Stimulated activated CD8-positive, alpha-beta memory T cell treated with anti-CD3 and anti-CD28 coated beads, Interleukin-7, amount 100 ng/mL, for 48 hours (primary cell): ENCODE measurements at places on chromosomes 5 and 9.

DNA sequence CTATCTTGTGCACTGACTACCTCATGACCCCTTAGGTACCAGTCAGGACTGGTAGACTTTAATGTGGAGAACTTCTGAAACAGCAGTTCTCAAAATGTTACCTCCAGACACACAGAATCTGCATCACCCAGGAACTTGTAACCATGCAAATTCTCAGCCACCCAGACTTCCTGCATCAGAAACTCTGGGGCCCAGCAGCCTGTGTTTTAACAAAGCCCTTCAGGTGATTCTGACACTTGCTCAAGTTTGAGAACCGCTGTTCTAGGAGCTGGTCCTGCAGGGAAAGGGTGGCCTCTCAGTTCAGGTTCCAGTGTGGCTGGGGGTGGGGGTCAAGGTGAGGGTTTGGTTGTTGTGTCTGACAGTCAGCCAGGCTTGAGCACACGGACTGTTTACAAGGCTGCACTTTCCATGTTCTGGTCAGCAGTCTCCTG, 28.4 kb downstream of the ZFP62 start:
- DNase-seq, result no peak

GRCh38 chr9:96567203-96567700, 52.4 kb downstream of the CDC14B start:
- DNase-seq, result peak; percentile 4

GRCh38 chr9:75880618-75881017, 9.9 kb upstream of the PCSK5 start:
- DNase-seq, result no peak

DNA sequence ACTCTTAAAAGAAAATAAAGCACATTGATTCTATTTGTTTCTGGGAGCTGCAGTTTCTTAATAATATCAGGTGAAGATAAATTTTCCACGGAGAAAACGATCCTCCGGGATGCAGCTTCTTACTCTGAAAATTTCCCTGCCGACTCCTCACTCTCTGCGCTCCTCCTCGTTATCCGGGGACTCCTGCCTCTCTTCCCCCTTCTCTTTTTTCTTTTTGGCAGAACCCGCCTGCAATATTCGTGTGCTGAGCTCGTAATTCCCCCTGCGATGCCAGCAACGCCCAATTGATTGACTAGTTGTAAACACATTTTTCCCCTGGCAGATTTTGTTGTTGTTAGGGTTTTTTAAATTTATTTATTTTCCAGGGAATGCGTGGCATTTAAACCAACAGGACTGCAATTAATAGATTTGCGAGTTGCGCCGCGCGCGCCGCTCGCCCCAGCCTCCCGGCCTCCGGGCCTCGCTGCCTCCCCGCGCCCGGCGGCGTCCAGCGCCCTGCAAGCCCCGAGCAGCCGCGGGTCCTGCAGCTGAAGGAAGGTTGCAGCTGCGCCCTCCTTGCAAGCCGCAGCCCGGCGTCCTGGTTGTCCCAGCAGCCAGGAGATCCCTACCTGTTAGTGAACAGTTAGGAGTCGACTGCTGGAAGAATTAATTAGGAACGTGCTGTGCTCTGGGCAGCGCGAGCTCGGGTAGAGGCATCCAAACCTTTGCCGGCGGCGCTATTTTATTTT, 2.2 kb downstream of the NTNG2 start:
- DNase-seq, result no peak

DNA sequence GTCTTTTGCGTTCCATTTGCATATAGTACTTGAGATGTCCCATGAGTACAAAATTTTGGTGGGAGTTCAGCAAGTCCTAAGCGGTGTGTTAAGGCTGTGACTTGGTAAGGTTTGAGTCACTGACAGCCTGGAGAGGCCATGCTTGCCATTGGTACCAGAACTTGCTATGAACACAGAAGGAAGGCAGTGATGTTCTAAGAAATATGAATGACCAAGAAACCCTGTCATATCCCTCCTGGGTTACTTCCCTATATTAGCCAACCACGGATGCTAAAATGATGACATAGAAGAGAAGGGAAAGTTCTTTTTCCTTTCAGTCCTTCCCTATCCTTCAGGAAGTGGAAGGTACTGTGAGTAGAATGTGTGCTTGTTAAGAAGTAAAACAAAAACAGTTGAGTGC, 136.7 kb downstream of the GCNT1 start:
- DNase-seq, result no peak

DNA sequence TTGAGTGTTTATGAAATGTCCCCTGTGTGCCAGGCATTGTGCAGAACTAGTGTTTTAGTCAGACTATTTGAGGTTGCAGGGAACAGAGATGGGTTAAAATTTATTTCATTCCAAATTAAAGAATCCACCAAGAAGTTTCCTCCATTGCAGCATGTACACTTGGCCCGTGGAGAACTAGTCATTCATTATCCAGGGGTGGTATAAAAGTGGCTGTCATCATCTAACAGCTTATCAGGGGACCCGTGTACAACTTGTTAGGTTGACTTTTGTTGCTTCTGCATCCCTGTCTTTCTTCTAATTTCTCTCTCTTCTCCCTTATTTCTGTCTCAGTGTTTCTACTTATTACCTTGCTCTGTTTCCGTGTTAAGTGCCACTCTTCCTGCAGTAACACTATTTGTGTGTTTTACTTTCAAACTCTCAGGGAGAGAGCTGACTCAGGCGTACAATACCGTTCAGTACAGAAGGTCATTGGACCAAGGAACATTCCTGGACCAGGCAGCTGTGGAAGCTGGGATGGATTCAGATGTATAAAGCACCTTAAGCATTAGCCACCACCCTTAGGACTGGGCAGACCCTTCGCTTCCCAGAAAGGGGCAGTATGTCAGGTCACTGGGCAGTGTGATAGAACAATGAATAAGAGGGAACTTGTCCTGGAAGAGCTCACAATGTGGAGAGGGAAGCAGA, 36.1 kb downstream of the MAP3K1 start:
- no peak for DNase-seq

DNA sequence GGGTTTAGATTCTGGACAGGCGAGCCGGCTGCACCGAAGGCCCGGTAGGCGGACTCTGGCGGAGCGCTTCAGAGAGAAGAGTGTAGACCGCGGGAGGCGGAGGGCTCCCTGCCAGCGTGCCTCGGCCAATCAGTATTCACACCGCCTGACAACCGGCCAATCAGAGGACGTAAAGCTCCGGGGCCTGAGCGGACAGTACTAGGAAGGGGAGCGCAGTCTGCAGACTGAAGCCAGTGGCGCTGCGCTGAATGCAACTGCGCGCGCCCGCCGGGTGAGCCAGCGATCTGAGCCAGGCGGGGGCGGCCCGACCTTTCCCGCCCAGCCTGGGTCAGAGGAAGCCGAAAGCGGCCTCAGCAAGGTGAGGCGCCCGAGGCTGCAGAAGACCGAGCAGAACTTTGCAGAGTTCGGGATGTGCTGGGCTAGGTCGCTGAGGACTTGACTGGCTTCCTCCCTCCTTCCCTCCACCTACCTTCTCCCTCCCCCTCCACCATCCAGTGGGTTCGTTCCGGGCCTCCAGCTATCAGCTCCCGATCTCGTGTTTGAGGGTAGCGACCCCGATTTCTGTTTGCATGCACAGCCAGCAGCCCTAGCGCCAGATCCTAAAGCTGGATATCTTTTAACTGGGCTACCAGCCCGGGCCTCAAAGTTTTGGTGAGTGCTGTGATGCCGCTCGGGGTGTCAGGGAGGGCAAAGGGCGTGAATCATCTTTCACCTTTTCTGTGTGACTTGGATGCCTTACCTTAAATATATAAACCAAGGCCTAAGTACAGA, at the start of gene DMRT2:
Gene DMRT2, plus strand, starts transcription at position 233 of the 771 bp plus-strand sequence. CDS start 1,257 bp downstream, outside the sequence.
- DNase-seq, result no peak

- no peak for DNase-seq
These were observed 482.8 kb downstream of the ELAVL2 start for GRCh38 chr9:23343226-23343625.

DNA sequence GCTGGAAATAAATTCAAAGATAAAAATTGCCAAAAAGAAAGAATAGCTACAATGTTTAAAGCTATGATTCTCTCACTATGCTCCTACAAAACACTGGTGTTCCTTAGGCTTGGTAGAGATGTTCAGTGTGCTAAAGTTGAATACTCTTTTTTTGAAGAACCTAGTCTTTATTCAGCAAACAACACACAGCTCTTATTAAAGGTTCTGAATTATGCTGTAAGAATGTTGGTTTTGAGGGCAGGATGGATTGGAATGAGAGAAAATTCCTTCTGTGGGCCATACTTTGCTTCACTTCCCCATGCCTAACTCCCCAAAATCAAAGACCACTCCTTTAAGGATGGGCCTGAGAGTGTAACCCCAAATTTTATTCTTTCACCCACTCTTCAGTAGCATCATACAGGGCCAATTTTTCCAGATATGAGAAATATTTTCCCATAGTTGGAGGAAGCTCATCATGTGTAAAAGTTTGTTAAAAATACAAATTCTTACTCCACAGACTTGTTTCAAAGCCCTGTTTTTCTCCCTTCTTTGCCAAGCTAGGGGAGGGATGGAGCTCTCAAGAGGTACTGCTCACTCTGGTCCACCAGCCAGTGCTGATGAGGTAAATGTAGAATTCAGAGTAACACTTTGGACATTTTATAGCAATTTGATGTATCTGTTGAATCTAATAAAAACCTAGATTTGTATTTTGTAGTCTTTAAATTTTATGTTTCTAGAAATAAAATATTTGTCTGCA, 99.3 kb downstream of the GDNF start:
- DNase-seq, result no peak

DNA sequence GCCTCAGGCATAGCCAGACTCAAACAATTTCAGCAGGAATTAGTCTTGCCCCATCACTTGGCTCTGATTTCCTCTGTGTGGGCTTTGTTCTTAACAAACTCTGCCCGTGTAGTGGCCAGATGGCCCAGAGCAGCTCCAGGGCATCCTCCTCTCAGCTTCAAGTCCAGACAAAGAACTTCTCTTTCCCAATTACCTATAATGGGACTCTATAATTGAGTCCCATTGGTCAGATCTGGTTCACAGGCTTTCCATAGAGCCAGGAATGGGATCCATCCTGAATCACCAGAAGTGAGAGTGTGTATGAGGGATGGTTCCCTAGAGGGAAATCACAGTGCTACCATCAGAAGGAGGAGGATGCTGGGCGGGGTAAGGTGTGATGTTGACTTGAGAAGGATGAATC, 515.8 kb downstream of the KIF4B start:
- DNase-seq, result no peak

- no peak for DNase-seq
These were observed 35.7 kb downstream of the SLC6A3 start for GRCh38 chr5:1409381-1410110.

GRCh38 chr9:94160594-94161501, 76.6 kb downstream of the PTPDC1 start:
- DNase-seq, result no peak

GRCh38 chr9:129138476-129139232, 27.4 kb downstream of the PTPA start:
- no peak for DNase-seq

DNA sequence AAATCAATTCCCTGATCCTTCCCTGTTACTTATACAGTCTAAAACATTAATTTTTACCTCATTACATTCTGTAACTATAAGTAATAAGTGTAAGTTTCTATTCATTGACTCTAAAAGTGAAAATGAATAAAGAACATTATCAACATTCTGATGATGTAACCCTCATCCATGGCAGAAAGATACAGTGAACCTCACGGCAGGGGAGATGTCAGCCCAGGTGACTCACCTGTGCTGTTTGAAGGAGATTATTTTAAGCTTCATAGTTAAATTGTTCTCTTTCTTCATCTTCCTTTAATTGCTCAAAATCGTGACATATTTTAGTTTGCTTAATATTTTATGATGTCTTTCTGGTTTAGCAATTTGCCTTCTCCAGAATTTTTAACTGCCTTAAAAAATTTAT, 268.1 kb downstream of the FSTL4 start:
- DNase-seq, result no peak

GRCh38 chr5:146797658-146798057, 80.9 kb downstream of the PPP2R2B start:
- no peak for DNase-seq

GRCh38 chr5:115170134-115170928, 623 bp upstream of the TRIM36 start:
- DNase-seq, result no peak

GRCh38 chr5:111703662-111704061, 53.3 kb downstream of the NREP start:
- no peak for DNase-seq

DNA sequence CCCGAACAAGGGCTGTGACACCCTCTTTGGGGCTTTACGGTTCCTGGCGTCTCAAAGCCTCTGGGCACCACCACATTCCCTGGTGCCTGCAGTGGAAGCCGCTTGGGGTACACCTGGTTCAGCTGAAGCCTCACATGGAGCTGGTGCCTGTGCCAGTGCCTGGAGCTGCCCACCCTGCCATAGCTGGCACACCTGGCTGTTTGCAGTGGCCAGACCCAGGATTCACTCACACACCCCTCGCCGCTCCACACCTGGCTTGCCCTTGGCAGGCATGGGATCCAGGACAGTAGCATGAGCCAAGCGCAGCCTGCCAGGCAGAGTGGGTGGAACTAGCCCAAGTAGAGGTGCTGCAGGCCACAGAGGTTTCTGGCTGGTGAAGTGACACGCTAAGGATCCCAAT, 641.8 kb downstream of the TLE4 start:
- no peak for DNase-seq

- no peak for DNase-seq
These were observed 6.7 kb downstream of the TMEM8B start for GRCh38 chr9:35835766-35836165.

DNA sequence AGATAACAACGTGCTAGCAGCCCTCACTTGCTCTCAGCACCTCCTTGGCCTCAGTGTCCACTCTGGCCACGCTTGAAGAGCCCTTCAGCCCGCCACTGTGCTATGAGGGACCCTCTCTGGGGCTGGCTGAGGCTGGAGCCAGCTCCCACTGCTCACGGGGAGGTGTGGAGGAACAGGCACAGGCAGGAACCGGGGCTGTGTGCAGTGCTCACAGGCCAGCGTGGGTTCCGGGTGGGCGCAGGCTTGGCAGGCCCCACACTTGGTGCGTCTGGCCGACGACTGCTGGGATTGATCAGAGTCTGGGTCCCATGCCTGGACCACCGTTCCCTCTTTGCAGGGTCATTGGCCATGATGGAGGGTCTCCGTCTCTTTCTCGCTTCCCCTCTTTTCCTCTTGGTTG, 194.3 kb upstream of the GRAMD2B start:
- DNase-seq, result no peak

DNA sequence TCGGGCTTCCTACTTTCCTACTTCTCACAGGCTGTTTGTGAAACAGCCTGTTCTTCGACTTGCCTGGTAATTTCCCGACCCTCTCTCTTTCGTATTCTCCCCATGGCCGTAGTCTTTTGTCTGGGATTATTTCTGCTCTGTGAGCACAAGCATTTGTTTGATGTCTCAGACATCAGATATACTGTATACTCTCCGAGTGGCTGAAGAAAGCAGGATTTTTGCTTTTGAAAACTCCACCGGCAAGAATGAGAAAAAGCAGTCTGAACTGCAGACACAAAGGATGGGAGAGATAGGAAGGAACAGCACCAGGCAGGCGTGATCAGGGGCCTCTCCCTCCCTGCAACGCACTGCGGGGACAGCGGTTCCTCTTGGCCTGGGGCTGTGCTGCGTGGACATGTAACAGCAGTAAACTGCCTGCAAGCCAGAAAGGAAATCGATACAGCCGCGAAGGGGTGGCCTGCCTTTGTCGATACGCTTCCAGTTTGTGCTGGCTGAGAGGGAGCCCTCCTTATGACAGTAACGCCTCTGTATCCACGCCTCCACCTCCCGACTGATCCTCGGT, 313.9 kb upstream of the TLE4 start:
- DNase-seq, result no peak
